AG08395 (cell line): ENCODE measurements at places on chromosomes 12 and 14.

GRCh38 chr12:59646636-59647035, 50.8 kb downstream of the SLC16A7 start:
- no peak for DNase-seq

- DNase-seq = no peak
Observed at GRCh38 chr12:19962192-19962591, 406.1 kb upstream of the PDE3A start.

DNA sequence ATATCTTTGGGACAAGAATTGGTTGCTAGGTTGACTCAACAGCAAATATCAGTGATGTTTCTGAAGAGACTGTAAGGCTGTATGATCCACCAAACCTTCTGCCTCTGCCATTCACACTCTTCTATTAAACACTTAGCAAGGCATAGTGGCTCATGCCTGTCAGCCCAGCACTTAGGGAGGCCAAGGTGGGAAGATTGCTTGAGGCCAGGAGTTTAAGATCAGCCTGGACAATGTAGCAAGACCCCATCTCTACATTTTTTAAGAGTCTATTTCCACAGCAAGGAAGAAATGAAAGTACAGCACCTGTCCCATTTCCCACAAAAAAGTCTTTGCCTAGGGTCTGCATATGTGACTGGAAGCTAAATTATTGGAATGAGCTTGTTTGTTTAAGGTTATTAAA, 7.8 kb downstream of the ARG2 start:
- DNase-seq = no peak

DNA sequence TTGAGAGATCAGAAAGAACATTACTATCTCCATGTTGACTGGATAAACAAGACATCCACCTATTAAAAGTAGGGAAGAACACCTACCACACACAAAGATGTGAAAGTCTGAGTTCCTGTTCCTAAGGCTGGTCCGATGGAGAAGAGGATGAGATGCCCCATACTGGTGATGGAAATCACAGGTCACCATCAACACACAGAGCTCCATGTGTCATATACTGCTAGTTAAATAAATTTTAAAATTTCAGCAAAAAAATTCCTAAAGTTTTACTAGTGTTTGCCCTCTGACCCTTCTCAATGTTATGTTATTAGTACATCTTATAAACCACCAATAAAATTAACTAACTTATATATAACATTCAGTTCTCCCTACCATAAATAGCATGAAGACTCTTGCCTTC, 59.1 kb downstream of the KCNA5 start:
- DNase-seq = no peak

- DNase-seq = no peak
Observed at GRCh38 chr12:19901841-19902240, 462.5 kb downstream of the AEBP2 start.

GRCh38 chr12:115840159-115840558, 437.3 kb downstream of the MED13L start:
- DNase-seq = no peak

GRCh38 chr12:110538869-110539622, 36.9 kb downstream of the RAD9B start:
- DNase-seq = no peak

DNA sequence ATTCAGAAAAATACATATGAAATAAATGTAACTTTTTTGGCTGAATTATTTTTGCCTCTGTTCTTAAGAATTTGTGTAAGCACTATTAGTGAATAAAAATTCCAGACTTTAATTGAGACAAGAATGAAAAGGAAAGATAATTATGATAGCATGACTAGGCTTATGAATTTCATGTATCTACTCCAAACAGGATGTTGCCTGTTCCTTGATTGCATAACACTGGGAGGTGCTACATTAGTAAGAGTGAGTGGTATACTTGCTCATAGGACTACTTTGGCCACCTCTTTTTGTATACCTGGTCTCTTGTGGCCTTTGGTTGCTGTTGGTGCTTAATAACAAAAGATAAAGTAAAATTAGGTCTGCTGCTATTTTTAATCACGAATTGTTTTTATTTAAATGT, 112.8 kb downstream of the NAV3 start:
- peak; percentile 46 for DNase-seq

DNA sequence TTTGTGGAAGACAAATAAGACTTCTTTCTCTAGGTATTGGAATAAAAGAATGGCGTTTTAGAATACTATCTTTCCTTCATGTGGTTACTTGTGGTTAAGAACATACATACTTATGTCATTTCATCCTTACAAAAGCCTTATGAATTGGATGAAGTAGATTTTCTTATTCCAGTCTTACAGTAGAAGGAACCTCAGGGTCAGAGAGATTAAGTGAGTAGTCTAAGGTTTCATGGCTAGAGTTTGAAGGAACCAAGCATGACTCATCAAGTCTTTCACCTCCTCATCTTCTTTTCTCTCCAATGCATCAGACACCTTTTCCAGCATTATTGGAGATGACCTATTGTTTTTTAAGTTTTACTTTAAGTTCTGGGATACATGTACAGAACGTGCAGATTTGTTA, 92.9 kb upstream of the NEDD1 start:
- DNase-seq = no peak
